ENCODE measurements at places on chromosomes 7 and 10.

DNA sequence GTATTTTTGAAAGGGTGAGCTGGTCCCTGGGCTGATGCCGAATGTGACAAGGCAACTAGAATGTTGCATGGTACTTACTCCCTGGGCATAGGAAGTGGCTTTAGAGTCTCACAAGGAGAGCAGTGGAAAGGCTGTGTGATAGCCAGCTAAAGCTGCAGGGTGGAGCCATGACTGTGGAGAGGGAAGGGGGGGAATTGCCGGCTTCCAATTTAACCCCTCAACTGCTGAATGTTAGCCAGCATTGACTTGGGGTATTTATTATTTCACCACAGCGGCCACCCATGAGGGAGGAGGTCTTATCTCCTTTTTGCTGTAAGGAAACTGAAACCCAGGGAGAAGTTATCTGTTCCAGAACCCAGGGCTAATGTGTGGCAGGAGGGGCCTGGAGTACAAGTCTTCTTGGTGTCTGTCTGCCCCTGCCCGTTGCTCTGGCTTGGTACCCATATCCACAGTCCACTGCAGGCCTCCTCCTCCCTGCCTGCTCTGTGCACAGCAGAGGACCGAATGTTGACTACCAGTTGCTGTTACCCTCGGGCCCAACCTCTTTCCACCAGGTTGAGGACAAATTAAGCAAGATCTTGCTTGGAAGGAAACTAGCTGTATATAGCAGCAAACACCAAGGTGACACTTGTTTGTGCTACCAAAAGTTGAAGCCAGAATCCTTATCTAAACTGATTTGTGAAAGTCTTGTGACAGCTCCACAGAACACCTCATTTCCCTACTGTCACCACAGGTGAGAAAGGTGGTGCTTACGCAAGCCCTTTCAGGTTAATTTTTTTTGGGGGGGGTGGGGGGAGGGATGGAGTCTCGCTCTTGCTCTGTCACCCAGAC, 37.6 kb downstream of the WBP1L start:
- no peak for DNase-seq

- no peak for DNase-seq
Observed at GRCh38 chr7:158050441-158050977, 537.1 kb downstream of the PTPRN2 start.

DNA sequence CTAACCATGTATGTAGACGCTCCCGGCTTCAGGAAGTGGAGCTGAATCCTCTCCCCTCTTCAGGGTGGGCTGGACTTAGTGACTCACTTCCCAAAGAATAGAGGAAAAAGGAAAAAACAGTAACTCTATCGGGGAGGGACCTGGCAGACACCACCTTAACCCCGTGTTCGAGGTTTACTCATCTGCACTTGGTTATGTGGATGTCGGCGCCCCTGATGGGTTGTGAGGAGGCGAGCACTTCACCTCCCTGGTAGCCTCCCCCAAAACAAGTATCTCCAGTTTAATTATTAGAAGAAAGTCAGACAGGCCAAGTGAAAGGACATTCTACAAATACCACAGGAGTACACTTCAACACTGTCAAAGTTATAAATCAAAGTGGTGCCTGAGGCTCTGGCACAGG, 559.7 kb downstream of the TCERG1L start:
- no peak for DNase-seq

DNA sequence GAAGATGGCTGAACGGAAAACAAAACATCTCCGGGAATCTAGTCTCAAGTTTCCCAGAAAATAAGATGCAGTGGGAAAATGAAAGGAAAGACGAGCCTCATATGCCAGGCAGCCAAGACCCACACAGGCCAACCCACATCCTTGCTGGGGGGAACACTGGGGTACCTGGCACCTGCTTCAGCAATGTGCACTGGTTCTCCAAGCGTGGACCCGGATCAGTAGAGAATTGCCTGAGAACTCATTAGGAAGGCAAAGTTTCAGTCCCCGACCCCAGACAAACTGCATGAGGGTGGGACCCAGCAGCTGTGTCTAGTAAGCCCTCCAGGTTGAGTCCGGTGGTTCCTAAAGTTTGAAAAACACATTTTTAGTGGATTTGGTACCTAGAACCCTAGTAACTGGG, 18.4 kb downstream of the FAM53B start:
- no peak for DNase-seq

- DNase-seq: no peak
Observed at GRCh38 chr7:32126843-32127242, 56.6 kb upstream of the PDE1C start.

DNA sequence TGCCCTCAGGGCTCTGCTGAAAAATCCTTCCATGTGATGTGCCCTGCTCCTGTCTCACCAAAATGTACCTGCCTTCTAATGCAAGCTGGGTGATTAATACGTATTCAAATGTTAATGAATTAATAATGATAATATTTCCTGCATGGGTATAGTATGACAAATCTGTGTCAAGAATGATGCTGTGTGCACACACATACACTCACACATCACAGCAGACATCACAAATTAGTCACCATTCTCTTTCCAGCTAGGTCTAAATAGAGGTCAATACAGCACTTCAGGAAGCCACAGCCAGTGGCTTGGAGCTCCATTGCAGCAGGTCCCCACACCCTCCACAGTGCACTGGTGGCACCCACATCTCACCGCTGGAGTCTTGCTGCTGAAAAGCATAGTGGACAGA, 681.2 kb upstream of the NRP1 start:
- DNase-seq: no peak

GRCh38 chr7:72325561-72325960, 86.6 kb downstream of the CALN1 start:
- DNase-seq: no peak

DNA sequence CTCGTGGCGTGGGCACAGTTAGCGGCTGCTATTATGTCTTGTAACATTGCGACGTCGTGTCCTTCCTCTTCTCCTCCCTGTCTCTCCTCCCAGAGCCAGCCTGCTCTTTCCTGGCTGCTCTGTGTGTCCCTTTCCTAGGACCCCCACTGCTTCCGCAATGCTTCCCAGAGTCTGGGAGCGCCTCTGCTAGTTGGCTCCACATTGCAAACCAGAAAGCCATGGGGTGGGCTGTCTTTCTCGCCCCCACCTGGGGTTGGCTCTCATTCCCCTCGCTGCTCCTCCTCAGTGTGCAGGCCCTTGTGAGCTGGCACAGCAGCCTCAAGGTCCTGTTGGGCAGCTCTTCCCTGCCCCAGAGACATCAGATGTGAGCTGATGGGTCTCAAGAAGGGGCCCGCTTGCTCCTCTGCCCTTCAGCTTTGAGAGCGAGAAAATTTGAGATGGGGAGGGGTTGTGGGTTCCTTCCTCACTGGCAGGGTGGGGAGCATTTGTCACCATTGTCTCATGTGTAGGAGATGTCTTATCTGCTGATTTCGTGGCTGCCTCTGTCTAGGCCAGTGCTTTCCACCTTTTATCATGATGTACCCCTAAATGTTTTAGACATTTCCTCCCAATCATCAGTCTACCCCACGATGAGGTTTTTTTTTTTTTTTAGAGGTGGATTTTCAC, 3.3 kb downstream of the ADAMTS14 start:
- DNase-seq: no peak

DNA sequence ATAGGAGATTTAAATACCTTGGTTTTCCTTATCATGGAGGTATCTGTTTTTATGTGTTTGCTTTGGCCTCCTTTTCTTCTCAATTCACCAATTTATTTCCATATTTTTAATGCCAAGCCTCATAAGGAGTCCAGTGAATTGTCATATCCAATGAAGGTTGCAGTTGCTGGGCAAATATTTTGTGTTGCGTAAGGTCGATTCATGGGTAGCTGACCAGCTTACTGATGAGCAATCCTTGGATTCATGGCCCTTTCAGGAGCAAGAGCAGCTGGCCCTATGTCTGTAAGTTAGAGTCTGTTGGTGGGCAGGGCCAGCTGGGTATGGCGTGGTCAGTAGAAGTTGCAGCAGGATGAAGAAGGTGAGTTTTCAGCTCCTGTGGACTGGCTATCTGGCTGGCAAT, 182.9 kb downstream of the PFKFB3 start:
- no peak for DNase-seq

DNA sequence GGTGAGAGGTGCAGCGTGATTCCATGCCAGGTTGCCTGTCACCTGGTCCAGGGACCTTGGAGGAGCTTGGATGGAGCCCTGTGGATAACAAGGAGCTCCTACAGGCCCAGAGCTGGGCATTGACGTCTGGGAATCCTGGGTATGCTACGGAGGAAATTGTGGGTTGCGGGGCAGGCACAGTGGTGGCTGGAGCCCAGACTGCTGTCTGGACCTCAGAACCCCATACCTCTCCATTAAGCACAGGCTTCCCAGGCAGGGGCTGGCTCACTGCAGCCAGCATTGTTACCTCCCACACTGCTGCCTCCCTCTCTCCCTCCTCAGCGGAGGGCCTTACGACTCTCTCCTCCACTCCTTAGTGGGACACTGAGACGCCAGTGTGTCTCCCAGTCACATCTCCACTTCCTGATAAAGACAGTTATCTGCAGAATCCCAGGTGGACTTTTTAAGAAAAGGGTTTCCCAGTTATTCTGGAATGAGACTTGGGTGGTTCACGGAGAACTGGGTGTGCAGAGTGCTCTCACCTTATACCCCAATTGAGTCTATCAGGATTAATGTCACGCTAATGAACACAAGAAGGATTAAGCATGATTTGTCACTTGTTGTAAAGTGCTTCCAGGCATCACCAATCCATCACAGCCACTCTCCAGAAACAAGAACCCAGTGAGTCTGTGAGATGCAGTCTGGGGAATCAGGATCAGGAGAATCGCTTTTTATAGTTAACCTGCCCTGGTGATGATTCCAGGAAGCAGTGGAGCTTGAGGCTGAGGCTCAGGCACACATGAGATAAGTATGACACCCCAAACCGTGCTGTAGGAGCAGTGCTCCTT, 309.4 kb downstream of the RPS24 start:
- no peak for DNase-seq

- DNase-seq: no peak
Observed at GRCh38 chr10:78865538-78865875, 203.3 kb upstream of the ZMIZ1 start.

GRCh38 chr7:71752171-71752935, 620.4 kb downstream of the GALNT17 start:
- DNase-seq: no peak

- no peak for DNase-seq
Observed at GRCh38 chr7:54541669-54542625, at the start of gene VSTM2A. Gene VSTM2A, plus strand, starts transcription at chr7:54542375. Its CDS starts 356 bp downstream, at chr7:54542731.

GRCh38 chr7:28625432-28625831, 213.1 kb downstream of the CREB5 start:
- no peak for DNase-seq

DNA sequence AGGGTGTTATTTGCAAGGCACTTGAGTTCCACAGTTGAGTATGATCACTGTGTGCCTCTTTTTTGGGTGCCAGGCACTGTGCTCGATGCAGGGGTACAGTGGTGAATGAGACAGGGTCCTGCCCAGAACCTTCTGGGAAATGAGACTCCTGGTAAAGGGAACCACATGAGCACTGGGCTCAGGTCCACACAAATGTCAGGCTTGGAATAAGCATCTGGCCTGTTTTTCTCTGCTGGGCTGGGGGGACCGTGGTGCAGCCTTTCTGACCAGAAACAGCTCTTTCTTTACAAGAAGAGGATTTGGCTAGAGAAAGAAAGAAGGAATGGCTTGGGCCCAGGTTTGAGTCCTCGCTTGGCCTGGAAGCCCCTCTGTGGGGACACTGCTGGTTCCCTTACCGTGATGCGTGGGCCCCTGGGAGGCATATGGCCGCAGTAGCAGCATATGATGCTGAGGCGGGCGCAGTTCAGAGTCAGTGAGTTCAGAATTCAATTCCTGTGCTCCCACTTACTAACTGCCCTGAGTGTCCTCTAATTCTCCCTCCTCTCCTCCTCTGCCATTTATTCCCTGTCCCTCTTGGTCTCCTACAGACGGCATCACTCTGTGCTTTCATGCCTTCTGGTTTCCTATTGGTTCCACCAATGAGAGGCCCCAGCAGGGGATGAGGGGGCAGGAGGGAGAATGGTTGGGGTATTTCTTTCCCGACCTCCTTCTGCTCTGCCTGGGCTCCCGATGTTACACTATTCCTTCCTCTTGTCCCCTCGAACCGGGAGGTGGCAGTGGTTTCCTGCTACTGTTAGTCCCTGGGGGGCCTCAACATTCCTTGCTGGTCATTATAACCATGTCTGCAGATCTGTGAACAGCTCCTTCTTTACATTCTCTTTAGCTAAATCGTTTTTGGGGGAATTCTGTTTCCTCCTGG, 9.6 kb upstream of the KCP start:
- no peak for DNase-seq

DNA sequence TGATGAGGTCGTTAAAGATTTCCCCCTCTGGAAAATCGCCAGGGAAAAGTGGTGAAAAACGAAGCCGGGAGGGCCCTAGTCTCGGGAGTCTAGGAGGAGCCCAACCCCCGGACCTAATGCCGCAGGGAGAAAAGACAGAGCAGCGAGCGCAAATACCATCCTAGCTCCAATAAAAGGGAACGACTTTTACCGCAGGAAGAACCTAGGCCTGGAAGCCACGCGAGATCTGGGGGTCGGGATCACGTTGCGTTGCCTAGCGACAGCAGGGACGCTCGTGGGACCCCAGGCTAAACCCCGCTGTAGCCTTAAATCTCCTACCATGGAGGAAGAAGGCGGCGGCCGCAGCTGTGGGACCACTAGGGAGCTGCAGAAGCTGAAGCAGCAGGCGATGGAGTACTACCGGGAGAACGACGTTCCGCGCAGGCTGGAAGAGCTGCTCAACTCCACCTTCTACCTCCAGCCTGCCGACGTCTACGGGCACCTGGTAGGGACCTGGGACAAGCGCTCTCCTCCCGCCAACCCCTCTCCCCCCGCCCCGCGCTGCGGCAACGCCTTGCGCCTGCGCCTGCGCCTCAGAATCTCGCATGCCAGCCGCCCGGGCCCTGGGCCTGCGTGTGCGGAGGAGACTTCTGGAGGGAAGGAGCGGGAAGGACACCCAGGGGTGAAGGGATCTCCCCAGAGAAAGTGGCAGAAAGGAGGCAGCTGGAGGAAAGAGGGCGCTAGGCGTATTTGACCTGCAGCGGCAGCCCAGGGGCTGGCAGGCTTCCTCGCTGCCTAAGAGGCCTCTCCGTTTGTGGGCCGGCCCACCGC, at the start of gene ENO4:
Gene ENO4 (plus strand): TSS at position 252 of the 810 bp plus-strand sequence. CDS start 68 bp downstream, at position 320.
- DNase-seq: peak; percentile 74

DNA sequence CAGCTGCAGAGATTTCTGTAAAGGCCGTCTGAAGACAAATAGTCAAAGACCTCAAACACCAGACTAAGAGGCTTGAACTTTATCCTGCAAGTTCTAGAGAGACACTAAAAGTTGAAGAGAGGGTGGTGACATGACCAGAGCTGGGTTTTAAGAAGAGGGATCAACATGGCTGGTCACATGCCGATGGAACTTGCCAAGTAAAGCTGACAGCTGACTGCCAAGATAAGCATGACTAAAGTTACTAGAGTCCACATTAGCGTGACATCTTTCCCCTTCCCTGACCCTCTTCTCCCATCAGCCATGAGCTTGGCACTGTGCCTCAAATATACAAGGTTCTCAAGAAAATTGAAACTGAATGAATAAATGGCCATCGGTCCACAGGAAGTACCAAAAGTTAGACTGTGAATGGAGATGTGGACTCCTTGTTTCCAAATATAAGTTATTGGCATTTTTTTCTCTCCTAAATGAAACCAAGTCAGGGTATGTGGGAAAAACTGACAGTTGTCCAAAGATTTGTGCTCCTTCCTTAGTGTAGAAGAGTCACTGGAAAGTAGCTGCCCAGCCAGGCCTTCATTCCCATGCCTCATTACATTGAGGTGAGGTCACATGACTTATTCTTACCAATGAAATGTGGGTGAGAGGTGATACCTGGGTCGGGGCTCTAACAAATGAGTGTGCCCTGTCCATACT, 24.5 kb downstream of the XPNPEP1 start:
- DNase-seq: peak; percentile 49

All from brain pericyte (primary cell).